ENCODE measurements at places on chromosomes 2 and 18.

DNA sequence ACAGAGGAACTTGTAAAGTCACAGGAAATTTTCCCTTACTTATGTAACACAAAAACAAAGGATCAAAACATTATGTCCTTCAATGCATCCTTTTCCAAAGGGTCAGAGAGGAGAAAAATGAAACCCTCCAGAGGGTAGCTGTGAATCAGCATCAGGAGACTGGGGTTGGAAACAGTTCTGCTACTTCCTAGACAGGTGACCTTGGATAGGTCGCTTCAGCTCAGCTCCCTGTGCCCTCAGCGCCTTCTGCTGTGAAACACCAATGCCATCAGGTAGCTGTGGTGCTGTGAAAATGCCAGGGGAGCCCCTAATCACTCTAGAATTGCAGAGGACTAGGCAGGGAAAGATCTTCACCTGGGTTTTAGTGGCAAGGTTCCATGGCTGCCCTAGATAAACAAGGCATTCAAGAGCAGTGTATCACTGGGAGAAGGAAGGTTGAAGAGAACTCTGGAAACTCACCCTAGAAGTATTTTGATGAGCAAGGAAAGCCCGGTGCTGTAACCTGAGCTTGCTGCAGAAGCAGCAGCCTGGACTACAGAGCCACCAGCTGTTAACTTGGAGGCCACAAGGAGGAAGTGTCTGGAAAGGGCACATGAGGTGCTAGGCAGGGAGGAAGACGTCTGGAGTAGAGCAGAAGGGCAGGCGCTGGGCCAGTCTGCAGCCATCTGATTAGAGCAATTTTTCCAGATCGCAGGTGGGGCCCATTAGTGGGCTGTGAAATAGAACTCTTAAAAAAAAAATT, 100.7 kb upstream of the MCFD2 start:
- DNase-seq: peak; percentile 9

- DNase-seq: peak; percentile 30
Measured at GRCh38 chr2:63888490-63889402, 47.0 kb downstream of the UGP2 start.

- no peak for DNase-seq
Measured at GRCh38 chr2:69998761-69999160, 37.3 kb upstream of the ASPRV1 start.

GRCh38 chr18:48006415-48007175, 76.1 kb upstream of the SMAD2 start:
- no peak for DNase-seq

- peak; percentile 13 for DNase-seq
Measured at GRCh38 chr2:60152226-60152833, 401.1 kb downstream of the BCL11A start.

DNA sequence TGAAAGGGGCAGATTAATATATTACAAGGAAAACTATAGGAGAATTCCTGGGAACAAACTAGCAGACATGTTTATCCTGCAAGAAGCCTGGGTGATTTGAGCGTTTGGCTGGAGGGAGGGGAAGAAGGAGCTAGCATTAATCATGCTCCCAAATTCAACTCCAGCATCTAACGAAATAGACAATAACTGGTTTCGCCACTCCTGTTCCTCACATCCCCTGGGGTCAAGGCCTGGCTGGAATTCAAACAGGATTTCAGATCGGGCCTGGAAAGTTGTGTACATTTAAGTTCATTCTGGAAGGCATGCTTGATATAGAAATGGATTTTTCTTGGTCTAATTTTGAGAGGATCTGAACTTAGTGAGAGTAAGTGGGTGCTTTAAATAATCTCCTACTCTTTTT, 126.1 kb upstream of the CTAGE1 start:
- DNase-seq: no peak

DNA sequence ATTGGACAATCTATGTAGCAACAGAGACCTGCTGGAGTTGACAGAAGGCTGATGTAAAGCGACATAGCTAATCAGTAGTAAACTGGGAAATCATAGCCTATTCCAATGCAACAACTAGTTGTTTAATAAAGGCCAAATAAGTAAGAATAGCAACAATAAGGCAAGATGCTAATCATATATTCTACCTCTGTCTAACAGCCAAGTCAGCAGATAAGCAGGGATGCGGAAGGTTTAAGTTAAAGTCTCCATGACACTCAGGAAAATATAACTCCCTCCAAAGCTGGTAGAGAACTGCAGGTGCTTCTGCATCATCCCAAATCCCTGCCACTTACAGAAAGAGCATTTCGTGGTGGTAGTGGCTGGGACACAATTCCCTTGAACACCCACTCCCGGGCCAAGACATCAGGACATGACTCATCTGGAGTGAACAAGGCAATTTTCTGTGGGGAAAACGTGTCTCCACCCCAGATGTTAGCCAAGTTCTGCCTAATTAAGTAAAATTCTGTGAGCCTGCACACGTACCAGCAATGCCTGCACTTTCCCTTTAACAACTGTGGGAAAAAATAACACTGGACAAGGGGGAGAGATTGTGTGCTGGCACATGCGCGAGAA, 413.6 kb upstream of the ID2 start:
- DNase-seq: no peak

GRCh38 chr2:61396005-61396404, 74.9 kb downstream of the USP34 start:
- DNase-seq: no peak

DNA sequence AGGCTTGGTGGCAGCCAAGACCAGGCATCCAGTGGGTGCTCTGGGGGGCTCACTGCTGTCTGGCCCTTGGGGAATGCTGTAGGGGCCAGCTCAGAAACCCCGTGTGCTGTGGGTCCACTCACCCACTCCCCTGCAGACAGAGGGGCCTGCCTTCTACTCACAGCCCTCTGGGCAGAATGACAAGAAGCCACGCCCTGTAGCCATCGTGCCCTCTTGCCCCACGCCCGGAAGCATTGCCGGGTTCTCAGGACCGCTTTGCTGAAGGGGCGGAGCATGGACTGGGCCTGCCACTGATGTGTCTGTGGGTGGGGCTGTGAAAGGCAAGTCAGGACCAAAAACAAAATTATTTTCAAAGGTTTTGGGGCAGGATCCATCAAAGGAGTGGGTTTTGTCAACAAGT, 27.8 kb downstream of the GLI2 start:
- DNase-seq: no peak

DNA sequence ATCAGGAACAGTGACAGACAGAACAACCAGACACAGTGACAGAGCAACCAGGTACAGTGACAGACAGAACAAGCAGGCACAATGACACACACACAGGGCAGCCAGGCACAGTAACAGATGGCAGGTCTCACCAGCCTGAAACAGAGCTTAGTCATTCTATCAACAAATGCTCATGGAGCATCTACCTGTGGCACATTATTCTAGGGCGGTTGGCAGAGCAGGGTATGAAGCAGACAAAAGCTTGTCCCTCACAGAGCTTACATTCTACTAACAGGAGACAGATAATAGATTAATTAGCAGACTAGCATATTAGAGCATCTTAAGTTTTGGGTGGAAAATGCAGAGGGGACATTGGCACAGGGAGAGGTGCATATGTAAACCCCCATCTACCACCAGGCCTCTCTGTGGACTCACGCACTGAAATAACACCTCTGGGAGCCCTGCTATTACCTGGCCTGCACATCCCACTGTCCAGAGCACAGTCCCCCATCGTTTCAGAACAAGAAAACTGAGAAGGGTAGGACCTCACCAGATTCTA, 64.1 kb upstream of the RAB6C start:
- DNase-seq: no peak

GRCh38 chr2:226115102-226115831, 684.4 kb downstream of the IRS1 start:
- DNase-seq: no peak

DNA sequence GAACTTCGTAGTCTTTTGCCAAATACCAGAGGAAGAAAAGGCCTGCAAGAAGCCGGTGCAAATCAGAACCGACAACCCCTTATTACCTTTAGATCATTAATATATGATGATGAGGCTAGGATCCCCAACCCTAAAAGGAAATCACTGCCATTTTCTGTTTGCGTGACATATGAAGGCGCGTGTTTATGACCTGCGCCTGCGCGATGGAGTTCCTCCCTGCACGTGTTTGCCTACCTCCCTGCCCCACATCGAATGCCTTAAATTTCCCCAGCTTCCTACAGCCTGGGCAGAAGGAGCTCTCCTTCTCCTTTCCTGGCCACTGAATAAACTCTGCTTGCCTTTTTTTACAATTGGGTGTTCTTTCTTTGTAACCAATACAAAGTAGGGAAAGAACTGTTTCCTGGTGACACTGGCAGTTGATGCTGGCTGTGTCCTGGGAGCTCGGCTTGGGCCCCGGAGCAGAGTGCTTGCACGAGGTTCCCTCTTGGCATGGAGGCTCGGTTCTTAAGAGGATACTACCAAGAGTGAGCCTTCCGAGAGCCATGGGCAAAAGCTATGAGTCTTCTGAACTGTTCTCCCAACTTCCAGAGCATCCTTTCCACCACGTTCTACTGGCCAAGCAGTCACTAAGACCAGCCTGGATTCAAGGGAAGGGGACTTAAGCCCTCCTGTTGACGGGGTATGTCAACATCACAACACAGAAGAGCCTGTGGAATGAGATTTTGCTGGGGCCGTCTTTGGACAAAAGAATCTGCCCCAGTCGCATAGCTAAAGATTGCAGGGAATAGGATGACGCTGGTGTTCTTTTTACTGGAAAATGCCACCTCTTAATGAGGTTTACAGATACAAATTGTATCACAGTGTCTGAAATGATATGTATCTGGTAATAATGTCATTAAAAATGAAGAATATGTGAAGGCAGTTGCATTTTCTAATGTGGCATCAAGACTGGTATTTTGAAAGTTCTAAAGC, 179.8 kb downstream of the SH3BP4 start:
- DNase-seq: no peak

GRCh38 chr18:31112804-31113203, 10.6 kb upstream of the DSC2 start:
- no peak for DNase-seq

DNA sequence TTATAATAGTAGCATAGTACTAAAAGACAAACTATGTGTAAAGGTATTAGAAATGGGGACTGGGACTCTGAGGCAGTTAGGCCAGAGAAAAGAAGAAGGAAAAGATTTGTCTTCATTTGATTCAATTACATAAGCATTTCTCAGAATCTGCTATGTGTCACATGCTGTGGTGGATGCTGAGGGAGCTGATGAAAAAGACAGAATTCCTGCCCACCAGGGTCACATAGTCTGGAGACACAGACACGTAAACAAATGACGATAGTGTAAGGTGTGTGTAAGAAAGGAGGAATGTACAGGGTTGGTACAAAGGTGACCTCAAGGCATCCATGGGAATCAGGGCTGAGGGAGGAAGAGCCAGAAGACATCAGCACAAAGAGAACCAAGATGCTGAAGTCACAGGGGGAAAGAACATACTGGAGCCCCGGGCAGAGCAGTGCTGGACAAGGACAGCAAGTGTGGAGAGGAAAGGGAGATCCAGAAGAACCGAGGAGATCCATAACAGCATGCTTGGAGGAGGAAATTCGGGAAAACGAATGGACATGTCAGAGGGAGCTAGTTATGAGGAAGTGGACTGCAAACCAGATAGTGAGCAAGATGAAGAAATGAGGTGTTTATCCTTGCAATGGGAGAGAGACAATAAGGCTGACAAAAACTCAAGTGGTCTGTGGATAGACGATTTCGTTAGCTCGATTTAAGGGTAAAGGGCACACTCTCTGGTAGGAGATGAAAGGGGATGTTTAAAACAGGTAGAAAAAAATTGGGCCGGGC, 1.2 kb upstream of the MAPRE3 start:
- DNase-seq: no peak

- no peak for DNase-seq
Measured at GRCh38 chr2:126775300-126775985, 119.5 kb downstream of the GYPC start.

GRCh38 chr2:30293303-30293921, 62.1 kb downstream of the LBH start:
- no peak for DNase-seq

DNA sequence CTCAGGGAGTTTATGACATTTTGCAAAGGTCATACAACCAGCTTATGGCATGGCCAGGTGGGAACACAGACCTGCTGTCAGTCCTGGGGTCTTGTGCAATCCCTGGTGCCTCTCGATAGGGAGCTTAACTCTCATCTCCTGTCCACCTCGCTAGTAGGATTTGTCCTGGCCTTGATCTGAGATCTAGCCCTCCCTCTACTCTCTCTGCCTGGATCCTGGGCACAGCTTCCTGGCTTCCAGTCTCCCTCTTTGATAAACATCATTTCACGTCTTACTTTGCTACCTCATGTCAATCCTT, 13.8 kb downstream of the GALR1 start:
- no peak for DNase-seq

GRCh38 chr18:74493689-74494088, 2.5 kb upstream of the CNDP2 start:
- peak; percentile 83 for DNase-seq
